Stimulated activated CD4-positive, alpha-beta T cell treated with anti-CD3 and anti-CD28 coated beads, Interleukin-12 subunit alpha, Interleukin-12 subunit beta, amount 100 ng/mL, for 4 hours (primary cell): ENCODE measurements at places on chromosomes 5 and 9.

DNA sequence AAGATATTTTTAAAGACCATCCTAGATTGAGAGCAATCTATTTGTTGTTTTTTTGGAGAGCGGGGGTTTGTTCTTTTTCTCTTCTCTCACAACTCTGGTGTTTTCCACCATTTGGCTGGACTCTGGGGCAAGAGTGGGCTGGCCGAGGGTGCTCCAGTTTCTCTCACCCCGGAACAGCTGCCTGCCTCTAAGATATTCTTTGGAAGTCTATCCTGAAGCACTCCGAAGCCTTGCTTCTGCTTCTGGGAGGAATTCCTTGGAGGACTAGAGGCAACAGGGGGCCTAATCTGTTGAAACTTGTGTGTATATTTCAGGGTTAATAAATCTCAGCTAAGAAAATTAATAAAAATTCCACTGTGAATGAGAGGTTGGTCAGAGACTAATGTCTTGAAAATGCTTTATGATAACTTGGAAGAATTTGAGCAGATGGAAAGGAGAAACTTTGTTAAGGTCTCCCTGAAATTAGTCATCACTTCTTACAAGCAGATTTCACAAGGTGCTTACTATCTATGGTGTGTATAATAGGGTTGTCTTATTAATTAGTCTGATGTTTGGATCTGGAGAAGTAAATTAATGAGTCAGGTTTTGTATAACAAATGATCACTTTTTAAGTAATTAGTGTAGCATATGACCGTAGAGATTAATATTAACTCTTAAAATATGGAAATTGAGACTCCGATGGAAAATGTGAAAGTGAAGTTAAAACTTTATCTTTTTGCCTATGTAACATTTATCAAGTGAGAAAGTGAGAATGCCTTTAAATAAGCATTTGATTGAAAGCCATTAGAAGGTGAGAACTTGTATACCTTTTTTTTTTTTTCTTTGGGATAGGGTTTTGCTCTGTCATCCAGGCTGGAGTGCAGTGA lies 4.0 kb downstream of the MAN2A1 start:
- DNase-seq = no peak

GRCh38 chr5:150119421-150120061 lies 33.2 kb upstream of the CSF1R start:
- no peak for DNase-seq

GRCh38 chr9:114308361-114308950 lies 14.4 kb upstream of the ORM1 start:
- DNase-seq = no peak

DNA sequence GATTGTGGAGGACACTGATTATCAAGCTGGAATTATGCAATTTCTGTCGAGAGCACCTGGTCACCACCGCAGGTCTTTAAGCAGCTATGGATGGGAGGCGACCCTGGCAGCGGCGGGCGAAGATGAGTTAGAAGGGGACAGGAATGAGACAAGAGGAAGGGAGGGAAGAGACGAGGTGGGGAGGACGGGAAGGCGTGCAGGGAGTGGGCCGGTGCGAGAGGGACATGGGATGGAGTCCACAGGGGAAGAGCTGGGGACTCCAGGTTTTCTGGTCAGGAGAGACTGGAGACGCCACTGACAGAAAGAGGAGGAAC lies 192.3 kb downstream of the MELK start:
- DNase-seq = no peak

DNA sequence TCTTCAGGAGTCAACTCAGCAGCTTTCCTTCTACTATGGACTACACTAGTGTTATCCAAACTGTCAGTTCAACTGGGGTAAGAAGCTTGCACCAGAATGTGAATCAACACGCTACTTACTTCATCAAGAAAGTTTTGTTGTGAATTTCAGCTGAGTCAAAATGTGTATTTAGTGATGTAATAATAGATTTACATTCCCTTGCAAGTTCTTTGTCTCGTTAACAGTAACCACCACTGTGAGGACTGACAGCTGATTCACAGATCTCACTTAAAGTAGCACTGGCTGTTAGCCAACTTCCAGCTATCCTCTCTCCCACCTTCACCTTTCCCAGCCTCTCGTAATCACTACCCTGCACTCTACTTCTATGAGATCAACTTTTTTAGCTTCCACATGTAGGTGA lies 445.3 kb downstream of the NTRK2 start:
- DNase-seq = no peak
